ENCODE measurements at places on chromosomes 2 and 18.

DNA sequence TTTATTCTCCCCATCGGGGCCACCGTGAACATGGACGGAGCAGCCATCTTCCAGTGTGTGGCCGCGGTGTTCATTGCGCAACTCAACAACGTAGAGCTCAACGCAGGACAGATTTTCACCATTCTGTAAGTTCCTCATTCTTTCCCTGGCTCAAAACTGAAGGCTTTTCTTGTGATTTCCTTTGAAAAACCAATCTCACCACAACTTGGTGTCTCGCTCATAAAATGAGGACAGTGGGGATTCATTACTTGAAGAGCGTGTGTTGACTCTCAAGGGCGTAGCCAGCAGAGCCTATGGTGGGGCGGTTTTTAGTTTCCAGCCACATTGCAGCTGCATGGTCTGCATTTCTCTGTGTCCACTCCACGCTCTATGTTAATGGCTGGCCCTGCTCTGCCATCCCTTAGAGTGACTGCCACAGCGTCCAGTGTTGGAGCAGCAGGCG is 29.0 kb downstream of the SLC1A4 start:
- DNase-seq: no peak

DNA sequence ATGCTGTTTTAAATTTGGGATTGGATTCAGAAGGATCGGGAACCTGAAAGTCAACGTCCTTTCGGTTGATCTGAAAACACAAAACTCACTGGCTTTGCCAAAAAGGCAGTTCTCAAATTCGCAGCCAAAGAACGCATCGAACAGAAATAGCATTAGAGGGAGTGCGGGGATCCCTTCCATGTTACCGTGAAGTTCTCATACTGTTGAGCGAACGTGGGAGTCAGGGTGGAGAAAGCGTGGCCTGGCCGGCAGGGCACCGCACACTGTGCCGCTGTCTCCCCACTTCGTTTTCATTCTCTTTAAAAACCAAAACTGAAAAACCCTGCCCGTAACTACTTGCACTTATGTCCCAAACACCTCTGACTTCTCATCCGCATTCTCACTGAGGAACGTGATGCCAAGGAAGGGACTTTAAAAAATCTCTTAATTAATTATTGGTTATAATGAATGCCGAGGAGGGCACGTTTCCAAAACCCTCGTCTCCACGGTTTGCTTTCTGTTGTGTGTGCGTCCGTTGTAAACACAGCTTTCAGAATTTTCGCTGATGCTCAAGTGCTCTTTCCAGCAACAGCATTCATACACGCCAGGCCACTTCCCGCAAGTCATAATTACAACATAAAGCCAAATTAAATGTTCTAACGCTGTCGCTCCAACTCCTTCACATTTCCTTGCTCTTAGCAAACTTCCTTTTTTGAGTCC is 60.9 kb upstream of the TWIST2 start:
- peak; percentile 31 for DNase-seq

GRCh38 chr2:26018184-26019055 is 15.5 kb upstream of the RAB10 start:
- peak; percentile 72 for DNase-seq

- DNase-seq: peak; percentile 78
These were observed 12.8 kb upstream of the GBX2 start for GRCh38 chr2:236180831-236181453.

DNA sequence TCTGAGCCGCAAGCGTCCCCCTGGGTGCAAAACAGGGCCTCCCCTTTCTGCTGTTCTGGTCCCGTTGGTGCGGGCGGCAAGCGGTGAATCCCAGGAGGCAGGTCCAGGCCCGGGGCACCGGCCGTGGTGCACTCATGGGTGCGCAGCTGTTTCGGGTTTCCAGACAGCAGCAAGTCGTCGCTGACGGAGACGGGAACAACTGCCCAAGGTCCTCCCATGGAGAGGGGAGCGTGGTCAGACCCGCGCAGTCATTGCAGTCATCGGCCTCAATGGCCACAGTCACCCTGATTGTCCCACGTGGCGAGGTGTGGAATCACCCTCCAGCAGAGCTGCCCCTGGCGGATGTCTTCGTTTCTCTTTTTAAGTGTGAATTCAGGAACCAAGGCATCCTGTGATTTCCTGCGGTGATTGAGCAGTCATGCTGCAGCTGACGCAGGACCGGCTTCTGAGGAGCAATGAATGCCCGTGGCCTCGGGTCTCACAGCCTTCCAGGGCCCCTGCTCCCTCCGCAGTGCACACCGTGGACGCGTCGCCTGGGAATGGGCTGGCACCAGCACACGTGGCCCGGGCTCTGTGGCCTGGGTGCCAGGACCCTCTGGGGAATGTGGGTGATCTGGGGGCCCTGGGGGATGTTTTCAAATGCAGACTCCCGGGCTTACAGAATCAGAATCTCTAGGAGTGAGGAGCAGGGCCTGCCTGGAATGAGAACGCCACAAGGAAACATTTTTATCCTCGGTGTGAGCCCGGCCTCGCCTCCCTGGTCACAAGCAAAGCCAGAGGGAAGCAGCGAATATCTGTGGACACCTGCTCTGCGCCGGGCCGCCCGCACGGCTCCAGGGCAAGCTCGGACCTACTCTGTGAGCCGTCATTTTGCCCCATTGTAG is 244.2 kb upstream of the SALL3 start:
- no peak for DNase-seq

GRCh38 chr2:65706411-65706810 is 274.0 kb upstream of the SPRED2 start:
- DNase-seq: peak; percentile 5

- peak; percentile 62 for DNase-seq
These were observed 901 bp downstream of the ICA1L start for GRCh38 chr2:202870431-202871299.

DNA sequence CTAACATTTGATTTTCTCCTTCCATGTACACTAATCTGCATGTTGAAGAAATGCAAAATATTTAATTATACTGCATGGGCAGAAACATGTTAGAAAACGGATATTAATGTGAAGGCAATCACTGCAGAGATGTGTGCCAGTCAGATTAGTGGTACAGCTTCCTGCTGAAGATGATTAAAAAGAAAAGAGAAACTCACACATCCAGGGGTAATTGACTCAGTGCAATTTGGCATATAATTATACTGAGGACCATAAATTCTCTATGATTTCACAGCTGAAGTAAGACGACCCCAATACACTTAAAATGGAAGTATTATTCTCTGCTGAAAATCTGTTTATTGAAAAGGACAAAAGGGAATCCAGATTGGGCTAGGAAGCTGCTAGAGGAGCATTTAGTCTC is 243.4 kb downstream of the TGIF1 start:
- no peak for DNase-seq

- no peak for DNase-seq
These were observed 65.0 kb downstream of the NYAP2 start for GRCh38 chr2:225464346-225465025.

GRCh38 chr2:148594216-148594615 is 50.3 kb upstream of the EPC2 start:
- DNase-seq: no peak

- no peak for DNase-seq
These were observed 593.9 kb upstream of the ZNF804A start for GRCh38 chr2:184004289-184004947.

DNA sequence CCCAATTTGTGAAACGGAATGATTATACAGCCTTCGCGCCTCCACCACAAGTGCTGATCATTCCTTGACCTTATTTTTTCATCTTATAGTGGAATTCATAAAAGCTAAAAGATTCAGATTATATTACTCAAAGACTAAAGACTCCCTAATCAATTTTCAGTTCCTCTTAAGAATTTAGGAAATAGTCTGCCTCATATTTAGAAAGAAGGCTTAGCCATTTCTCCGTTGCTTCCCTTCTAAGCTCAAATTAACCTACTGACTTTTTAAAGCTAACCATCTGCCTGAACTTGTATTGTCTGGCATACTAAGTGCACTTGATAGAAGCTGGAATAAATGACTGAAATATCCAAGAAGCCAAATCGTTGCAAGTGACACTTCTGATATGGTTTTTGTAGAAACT is 44.7 kb downstream of the HNRNPLL start:
- no peak for DNase-seq

DNA sequence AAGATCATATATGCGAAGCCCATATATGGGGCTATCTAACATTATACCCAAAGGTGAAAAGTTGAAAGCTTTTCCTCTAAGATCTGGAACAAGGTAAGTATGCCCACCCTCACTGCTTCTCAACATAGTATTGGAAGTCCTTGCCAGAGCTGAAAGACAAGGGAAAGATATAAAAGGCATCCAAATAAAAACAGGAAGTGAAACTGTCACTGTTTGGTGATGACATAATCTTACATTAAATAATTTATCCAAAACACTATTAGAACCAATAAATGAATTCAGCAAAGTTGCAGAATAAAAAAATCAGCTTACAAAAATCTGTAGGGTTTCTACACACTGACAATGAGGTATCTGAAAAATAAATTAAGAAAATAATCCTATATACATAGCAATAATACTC is 205.8 kb downstream of the INSIG2 start:
- DNase-seq: no peak

DNA sequence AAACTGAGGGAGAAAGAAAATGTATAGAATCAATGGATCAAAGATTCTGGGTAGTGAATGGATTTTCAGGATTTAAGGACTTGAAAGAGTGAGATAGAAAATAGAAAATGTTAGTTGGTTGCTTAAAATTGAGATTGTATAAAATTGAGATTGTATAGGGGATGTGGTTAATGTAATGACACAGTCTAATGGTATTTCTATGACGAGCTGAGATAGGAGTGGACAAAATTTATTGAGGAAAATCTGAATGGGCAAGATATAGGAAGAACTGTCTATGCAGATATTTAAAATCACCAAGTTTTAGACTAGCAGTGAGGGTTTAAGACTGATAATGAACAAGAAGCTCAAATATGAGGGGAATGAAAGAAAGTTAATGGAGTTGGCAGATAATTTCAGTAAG is 406.6 kb downstream of the NYAP2 start:
- no peak for DNase-seq

DNA sequence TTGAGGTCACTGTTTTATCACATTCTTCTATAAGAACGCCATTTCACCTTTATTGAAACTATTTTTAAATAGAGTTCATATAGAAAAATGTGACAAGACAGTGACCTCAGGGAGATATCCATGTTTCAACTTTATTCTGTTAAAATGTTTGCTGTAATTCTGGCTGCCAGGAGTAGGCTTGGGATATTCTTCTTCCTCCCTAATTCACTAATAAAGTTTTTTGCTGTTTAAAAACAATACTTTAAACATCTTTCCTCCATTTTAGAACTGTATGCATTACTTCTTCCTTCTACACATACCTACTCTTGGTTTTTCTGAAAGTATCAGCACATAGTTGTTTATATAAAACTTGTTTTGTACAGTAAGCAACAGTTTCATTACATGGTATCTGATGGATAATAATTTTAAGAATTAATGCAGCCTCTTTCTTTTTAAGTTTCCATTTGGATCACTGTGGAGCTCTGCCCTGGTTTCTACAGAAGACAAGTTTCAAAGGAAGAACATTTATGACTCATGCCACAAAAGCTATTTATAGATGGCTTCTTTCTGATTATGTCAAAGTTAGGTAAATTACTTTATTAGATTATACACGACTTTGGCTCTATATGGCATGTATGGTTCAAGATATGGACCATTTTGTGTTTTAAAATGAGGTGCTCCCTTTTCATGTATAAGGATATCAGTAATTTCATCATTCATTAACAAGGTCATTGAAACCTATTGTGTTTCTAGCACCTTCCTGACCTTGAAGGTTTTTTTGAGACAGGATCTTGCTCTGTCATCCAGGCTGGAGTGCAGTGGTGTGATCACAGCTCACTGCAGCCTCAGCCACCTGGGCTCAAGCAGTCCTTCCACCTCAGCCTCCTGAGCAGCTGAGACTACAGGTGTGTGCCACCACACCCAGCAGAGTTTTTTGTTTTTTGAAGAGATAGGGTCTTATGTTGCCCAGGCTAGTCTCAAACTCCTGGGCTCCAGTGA is 7.2 kb downstream of the CPSF3 start:
- no peak for DNase-seq

DNA sequence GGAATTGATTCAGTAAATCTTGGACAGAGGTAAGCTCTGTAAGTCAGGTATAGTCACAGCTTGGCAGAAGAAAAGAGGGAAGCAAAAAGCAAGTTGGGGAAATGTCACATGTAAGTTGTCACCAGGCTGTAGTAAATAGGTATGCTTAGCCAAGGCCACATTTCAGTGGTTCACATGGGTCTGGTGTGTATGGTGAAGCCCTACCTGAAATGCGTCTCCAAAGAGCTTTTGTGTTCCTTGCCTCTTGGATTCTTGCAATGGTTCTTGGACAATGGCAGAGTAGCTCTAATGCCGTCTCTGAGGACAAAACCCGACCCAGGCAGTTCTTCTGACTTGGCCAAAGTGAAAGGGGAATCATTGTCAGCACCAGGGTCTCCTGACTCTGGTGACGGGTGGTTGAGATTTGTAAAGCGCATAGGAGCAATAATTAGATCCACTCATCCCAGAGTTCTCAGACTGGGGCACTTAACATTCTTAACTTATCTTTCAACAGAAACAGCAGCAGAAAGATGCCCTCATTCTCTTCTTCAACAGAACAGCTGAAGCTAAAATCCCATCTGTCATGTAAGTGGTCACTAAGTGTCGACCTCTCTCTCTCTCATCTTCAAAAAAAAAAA is 34.4 kb upstream of the RPL37A start:
- no peak for DNase-seq

- DNase-seq: no peak
These were observed 27.0 kb downstream of the TMEM182 start for GRCh38 chr2:102788885-102789260.

DNA sequence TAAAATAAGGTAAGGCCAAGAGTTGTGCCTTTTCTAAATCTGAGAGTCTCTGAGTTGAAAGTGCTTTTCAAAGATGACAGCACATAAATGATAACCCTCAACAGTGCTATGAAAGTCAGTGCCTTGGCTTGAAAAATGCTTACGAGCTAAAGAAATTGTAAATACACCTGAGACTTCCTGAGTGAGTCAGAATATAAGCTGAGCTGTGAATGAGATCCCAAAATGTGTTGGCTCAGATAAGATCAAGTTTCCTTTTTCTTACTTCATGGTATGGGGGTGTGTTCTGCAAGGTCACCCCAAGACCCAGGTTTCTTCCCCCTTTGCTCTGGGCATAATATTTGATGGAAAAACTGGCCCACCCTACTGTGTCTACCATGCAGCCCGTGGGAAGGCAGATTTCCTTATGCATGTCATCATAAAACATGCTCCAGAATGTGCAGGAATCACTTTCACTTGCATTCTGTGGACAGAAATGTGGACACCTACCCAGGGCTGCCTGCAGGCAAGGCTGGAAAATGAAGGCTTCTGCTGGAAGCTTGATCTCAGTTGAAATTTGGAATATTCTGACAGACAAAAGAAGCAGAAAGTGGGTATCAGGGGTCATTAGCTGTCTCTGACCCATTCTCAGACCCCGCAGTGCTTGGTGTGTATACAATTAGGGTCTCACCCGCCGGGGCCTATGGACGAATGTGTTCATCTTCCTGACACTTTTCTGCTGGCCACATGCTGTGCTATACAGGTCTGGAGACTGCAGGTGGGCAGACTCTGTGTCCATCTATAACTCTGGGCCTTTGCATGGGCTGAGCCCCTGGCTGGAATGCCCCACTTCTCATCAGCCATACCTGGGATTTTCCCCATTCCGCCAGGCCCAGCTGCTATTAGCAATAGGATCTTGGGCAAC is 212.6 kb downstream of the SH3RF3 start:
- DNase-seq: no peak

Measured in fibroblast of skin of scalp (primary cell).